ENCODE measurements at places on chromosomes 7 and 10. TPM values are rescaled to one million over a fixed set of nuclear protein-coding genes. Genes with fewer than 3 reads are reported as not detected.

OAT gene
- total RNA-seq, result 112 TPM

NT5C3A gene
- 67.7 TPM for total RNA-seq

DNA sequence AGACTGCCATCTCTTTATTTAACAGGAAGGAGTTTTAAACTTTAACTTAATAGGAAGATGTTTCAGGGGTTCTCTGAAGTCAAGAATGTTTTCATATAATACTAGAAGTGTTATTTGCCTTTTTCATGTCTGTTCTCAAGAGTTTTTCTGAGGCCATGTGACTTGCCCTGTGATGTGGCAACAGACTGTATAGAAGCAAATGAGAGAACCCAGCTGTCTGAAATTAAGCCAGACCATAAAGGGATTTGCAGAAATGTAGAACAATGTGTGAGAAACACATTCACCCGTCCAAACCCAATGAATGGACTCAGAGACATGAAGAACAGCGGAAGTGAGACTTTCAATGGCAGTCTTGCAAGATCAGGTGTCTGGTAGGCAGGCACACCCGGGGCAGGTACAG, 23.8 kb downstream of the MAPK8 start:
- DNase-seq, result no peak

- peak; percentile 76 for DNase-seq
Measured at GRCh38 chr10:58508316-58508715, 4.4 kb upstream of the BICC1 start.

- DNase-seq, result no peak
Measured at GRCh38 chr7:51351661-51352060, 35.1 kb upstream of the COBL start.

- DNase-seq, result peak; percentile 96
Measured at GRCh38 chr10:127148933-127149220, 47.5 kb downstream of the INSYN2A start.

DNA sequence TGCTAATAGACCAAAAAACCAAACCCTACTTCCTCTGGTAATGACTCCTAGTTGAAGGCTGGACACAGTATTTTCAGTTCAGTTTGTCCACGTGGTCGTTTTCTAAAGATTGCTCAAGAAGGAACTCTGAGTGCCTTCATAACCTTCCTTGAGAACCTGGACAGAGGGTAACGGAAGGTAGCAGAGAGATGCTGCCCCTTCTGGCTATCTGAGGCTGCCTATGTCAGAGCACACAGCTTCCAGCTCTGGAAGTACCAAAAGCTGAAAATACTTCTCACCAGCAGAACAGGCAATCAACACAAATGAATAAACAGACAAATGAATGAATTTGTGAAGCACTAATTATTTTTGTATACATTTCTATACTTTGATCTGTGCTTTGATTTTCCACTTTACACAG, 85.2 kb downstream of the AMPH start:
- no peak for DNase-seq

DNA sequence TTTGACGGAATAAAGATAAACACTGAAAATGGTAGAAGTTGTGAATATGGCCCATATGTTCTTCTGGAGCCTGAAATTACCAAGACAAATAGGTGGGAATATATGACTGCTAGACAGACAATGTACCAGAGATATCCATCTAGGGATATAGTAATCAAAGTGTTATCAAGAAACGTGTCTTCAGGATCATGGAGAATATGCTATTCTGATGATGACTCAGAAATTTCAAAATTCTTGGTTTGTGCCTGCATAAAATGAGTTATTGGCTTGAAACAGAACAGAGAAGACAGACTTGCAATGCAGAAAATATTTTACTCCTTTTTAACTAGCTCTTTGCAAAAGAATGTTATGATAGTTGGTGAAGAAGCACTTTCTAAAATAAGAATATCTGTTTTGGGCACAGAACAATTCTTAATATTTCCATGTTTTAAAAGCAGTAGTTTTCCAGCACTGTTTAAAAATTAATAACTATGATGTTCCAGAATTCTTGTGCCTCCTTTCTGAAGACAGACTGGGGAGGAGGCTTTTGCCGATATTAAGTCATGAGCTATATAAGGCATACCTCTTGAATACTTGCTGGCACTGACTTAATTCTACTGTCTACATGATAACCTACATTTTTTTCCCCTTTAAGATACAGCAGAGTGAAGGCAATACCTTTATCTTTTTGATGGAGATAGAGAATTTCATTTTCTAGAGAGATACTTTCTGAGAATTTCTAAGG, 34.4 kb upstream of the CABCOCO1 start:
- no peak for DNase-seq

GRCh38 chr7:124630395-124630794, 135.2 kb downstream of the GPR37 start:
- no peak for DNase-seq
